ENCODE measurements at places on chromosomes 2 and 18. TPM values are rescaled to one million over a fixed set of nuclear protein-coding genes. Genes with fewer than 3 reads are reported as not detected.

- H3K4me3 ChIP-seq = peak overlapping the region; percentile 74
- peak overlapping the region; percentile 96 for H3K27ac ChIP-seq
- H3K4me1 ChIP-seq = peaks cover 20% of the 10 kb centered on the region
- no peak for DNase-seq
Measured at GRCh38 chr2:230685178-230685577, 27.5 kb upstream of the CAB39 start.

DNA sequence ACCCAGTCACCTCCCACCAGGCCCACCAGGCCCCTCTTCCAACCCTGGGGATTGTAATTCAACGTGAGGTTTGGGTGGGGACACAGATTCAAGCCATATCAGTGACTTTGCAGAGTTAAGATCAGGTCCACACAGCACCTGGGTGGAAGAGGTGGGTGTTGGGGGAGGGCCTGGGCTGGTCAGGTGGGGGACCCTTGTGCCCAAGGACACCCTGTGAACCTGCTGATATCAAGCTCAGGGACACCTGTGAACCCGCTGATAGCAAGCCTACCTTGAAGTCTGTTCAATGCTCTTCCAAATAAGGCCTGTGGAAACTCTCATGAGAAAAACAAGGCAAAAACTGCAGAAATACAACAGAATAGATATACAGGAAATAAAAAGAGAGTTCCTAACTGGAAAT is 19.9 kb upstream of the TPO start:
- no peak overlapping the region for H3K27ac ChIP-seq
- H3K4me1 ChIP-seq = no peaks in the 10 kb centered on the region
- peaks cover 4% of the 10 kb centered on the region for H3K36me3 ChIP-seq

DNA sequence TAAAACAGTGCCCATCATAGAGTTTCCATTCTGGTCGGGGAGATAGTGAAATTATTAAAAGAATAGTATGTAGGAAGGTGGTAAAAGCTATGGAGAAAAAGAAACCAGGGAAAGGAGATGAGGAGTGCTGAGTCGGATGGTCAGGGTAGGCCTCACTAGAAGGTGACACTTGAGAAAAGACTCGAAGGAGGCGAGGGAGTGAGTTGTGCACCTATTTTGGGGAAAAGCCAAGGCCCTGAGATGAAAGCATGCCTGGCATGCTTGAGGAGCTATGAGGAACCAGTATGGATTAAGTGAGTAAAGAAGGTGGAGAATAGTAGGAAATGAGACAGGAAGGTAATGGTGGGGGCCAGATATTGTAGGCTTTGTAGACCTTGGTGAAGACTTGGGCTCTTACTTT is 7.3 kb upstream of the TTLL4 start:
- H3K27me3 ChIP-seq = peaks cover 4% of the 10 kb centered on the region
- H3K4me1 ChIP-seq = no peaks in the 10 kb centered on the region
- no peak overlapping the region for H3K4me3 ChIP-seq
- DNase-seq = no peak
- no peaks in the 10 kb centered on the region for H3K36me3 ChIP-seq

GRCh38 chr2:84904717-84905174 is 710 bp upstream of the TMSB10 start:
- DNase-seq = peak; percentile 60
- H3K4me3 ChIP-seq = peak overlapping the region; percentile 90
- H3K36me3 ChIP-seq = peaks cover 14% of the 10 kb centered on the region
- peaks cover 23% of the 10 kb centered on the region for H3K27me3 ChIP-seq

DNA sequence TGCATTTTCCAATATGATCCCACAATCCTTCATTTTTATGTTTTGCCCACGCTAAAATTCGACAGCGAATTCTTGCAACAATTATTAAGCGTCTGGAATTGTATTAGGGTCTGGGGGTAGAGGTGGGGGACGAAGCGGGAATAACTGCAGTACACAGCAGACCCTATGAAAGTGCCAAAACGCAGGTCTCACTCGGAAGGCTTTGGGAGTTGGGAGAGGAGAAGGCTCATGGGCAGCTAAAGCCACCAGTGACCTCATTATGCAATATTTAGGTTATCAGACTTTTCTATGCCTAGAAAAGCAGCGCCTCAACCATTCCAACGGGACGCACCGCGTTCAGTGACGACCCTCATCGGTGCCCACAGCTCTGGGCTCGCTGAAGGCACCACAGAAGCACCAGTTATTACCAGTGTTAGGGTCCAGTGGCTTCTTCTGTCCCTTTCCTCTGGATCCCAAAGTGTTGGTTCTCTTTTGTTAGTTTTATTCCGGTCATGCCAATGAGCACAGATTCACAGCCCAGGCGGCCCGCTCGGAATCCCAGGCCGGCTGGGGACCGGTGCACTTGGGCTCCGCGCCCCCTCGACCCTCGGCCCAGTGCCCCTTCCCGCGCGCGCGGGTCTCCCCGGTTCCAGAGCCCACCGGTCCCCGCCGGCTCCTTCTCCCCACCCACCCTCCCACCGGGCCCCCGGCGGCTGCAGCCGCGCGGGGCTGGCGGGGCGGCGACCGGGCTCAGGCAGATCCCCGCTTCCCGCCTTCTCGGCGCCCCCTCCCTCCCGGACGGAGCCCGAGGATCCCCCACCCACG is 737 bp upstream of the MAPK4 start:
- peaks cover 27% of the 10 kb centered on the region for H3K27me3 ChIP-seq
- H3K4me3 ChIP-seq = peak overlapping the region; percentile 81
- peaks cover 11% of the 10 kb centered on the region for H3K4me1 ChIP-seq
- peak; percentile 24 for DNase-seq

DNA sequence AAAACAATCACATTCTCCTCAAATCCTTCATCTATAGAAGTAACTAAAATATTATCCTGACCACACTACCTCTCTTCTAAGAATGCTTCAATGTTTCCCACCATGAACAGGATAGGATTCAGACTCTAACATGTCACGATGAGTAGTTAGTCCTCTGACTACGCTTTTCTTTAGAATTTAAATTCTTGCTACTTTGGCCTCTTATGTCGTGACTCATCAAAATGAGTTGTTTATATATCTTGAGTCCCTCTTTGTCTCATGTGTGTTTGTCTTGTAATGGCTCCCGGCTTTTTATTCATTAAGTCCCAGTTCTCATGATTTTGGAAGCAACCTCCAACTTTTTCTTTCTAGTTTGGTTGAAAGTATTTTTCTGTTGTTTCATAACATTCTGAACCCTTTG is 1289.2 kb downstream of the DSC3 start:
- no peaks in the 10 kb centered on the region for H3K4me1 ChIP-seq
- H3K27ac ChIP-seq = no peak overlapping the region
- H3K36me3 ChIP-seq = no peaks in the 10 kb centered on the region

- DNase-seq = no peak
- H3K4me1 ChIP-seq = peaks cover 16% of the 10 kb centered on the region
- no peaks in the 10 kb centered on the region for H3K36me3 ChIP-seq
- H3K27me3 ChIP-seq = no peaks in the 10 kb centered on the region
Measured at GRCh38 chr2:75324141-75324540, 124.8 kb upstream of the TACR1 start.

- DNase-seq = peak; percentile 69
- peaks cover 5% of the 10 kb centered on the region for H3K27me3 ChIP-seq
- no peaks in the 10 kb centered on the region for H3K36me3 ChIP-seq
Measured at GRCh38 chr18:70289351-70290312, 787 bp downstream of the SOCS6 start.

Gene OTOS
- total RNA-seq = not detected

- no peak overlapping the region for H3K27ac ChIP-seq
- peaks cover 2% of the 10 kb centered on the region for H3K4me1 ChIP-seq
- no peak overlapping the region for H3K4me3 ChIP-seq
- no peaks in the 10 kb centered on the region for H3K36me3 ChIP-seq
- no peak for DNase-seq
Measured at GRCh38 chr2:213185147-213185822, 33.9 kb upstream of the IKZF2 start.

- H3K27ac ChIP-seq = no peak overlapping the region
- DNase-seq = peak; percentile 9
- H3K4me1 ChIP-seq = peaks cover 41% of the 10 kb centered on the region
- H3K36me3 ChIP-seq = no peaks in the 10 kb centered on the region
- peaks cover 31% of the 10 kb centered on the region for H3K27me3 ChIP-seq
Measured at GRCh38 chr2:128284037-128284441, 34.6 kb downstream of the HS6ST1 start.

Gene ERICH2
- total RNA-seq = 2.1 TPM

- no peaks in the 10 kb centered on the region for H3K36me3 ChIP-seq
- H3K27me3 ChIP-seq = no peaks in the 10 kb centered on the region
- no peak overlapping the region for H3K27ac ChIP-seq
- H3K4me1 ChIP-seq = no peaks in the 10 kb centered on the region
Measured at GRCh38 chr18:9877655-9878014, 8.1 kb upstream of the TXNDC2 start.

DNA sequence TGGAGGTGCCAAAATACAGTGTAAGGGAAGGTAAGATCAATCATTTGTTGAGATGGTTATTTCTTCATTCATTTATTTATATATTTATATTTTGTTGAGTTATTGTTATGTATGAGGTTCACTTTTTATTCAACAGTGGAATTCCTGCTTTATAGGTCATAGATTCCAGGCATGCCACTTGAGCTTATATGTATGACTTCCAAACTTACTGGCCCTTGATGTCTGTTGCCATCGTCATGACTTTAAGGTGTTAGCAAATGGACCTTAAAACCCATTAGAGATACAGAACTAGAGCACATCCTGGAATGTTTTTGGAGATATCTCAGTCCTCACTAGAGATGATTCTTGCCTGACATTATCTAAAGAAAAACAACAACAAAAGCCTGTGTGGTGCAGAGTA is 25.9 kb downstream of the CCDC85A start:
- peaks cover 1% of the 10 kb centered on the region for H3K27me3 ChIP-seq
- H3K27ac ChIP-seq = no peak overlapping the region

GRCh38 chr2:233129351-233129978 is 69.3 kb downstream of the INPP5D start:
- DNase-seq = peak; percentile 51
- peaks cover 5% of the 10 kb centered on the region for H3K27me3 ChIP-seq

GRCh38 chr2:6446938-6447608 is 418.6 kb downstream of the CMPK2 start:
- peak overlapping the region; percentile 17 for H3K4me3 ChIP-seq
- peaks cover 48% of the 10 kb centered on the region for H3K4me1 ChIP-seq
- no peak for DNase-seq
- H3K36me3 ChIP-seq = peaks cover under 1% of the 10 kb centered on the region

Gene GDF7
- not detected for total RNA-seq

GRCh38 chr2:120398996-120399888 is 53.3 kb downstream of the INHBB start:
- no peak overlapping the region for H3K4me3 ChIP-seq
- H3K36me3 ChIP-seq = no peaks in the 10 kb centered on the region
- H3K27ac ChIP-seq = no peak overlapping the region
- no peak for DNase-seq

- peaks cover 17% of the 10 kb centered on the region for H3K4me1 ChIP-seq
- H3K4me3 ChIP-seq = no peak overlapping the region
- H3K36me3 ChIP-seq = no peaks in the 10 kb centered on the region
- peak; percentile 37 for DNase-seq
Measured at GRCh38 chr2:25112113-25112512, 56.3 kb downstream of the POMC start.

GRCh38 chr2:49067971-49068370 is 86.3 kb downstream of the FSHR start:
- no peak overlapping the region for H3K4me3 ChIP-seq
- no peak overlapping the region for H3K27ac ChIP-seq
- DNase-seq = no peak
- no peaks in the 10 kb centered on the region for H3K36me3 ChIP-seq
- H3K4me1 ChIP-seq = peaks cover 30% of the 10 kb centered on the region
- H3K27me3 ChIP-seq = no peaks in the 10 kb centered on the region

DNA sequence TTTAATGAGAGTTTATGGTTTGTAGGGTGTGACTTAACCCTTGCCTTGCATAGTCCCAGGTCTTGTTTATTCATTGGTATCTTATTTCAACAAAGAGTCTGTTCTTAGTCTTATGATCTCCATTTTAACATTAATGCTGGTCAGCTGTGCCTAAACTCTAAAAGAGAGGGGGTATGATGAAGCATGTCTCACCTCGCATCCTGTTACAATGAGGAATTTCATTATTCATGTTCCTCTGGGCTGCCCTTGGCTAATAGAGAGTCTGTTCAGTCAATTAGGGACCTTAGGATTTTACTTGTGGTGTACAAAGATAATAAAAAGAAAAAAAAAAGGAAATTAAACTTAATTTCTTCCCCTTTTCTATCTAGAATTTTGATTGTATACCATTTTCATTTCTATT is 831.9 kb upstream of the CDH2 start:
- H3K4me3 ChIP-seq = no peak overlapping the region
- H3K27ac ChIP-seq = no peak overlapping the region
- DNase-seq = no peak
- peaks cover 12% of the 10 kb centered on the region for H3K4me1 ChIP-seq
- no peaks in the 10 kb centered on the region for H3K36me3 ChIP-seq

DNA sequence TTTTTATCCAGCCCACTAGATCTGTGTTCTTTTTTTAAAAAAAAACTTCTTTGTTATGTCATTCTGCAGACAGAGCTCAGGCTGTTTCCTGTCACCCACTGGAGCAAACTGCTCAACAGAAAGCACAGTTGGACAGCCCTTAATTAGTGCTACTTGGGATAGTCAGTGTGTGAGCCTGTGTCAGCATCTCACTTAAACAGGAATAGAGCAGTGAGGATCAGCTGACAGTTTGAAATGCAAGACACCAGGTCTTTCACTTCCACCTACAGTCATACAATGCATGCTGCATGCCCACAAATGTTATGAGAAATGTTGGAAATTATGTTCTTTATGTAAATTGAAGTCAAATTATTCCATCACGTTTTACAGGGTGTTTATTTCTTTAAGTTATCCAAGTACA is 174.9 kb downstream of the NR4A2 start:
- peak overlapping the region; percentile 8 for H3K4me3 ChIP-seq
- peaks cover 25% of the 10 kb centered on the region for H3K4me1 ChIP-seq
- H3K36me3 ChIP-seq = no peaks in the 10 kb centered on the region
- DNase-seq = no peak
- H3K27ac ChIP-seq = no peak overlapping the region

Gene FAM110C
- not detected for total RNA-seq

All from glutamatergic neuron (in vitro differentiated cells).